ENCODE measurements at places on chromosomes 4 and X.

DNA sequence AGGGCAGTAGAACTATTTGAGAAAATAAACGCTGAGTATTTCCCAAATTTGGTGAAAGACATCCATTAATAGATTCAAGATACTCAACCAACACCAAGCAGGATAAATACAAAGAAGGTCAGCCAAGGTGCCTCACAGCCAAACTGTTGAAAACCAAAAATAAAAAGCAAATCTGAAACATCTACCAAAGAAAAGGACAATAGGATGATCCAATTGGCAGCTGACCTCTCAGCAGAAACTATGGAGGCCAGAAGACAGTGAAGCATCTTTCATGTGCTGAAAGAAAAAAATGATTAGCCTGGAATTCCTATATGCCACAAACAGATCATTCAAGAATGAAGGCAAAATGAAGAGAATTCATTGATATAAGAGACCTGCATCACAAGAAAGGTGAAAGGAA lies 44.9 kb downstream of the USP46 start:
- DNase-seq: no peak

- DNase-seq: peak; percentile 5
Measured at GRCh38 chrX:141278306-141278705, 36.0 kb upstream of the SPANXC start.

GRCh38 chr4:87624698-87625097 lies 16.4 kb downstream of the DSPP start:
- no peak for DNase-seq

- DNase-seq: no peak
Measured at GRCh38 chr4:168854350-168854921, 155.6 kb downstream of the CBR4 start.

- DNase-seq: no peak
Measured at GRCh38 chr4:109211671-109212070, 90.8 kb downstream of the COL25A1 start.

DNA sequence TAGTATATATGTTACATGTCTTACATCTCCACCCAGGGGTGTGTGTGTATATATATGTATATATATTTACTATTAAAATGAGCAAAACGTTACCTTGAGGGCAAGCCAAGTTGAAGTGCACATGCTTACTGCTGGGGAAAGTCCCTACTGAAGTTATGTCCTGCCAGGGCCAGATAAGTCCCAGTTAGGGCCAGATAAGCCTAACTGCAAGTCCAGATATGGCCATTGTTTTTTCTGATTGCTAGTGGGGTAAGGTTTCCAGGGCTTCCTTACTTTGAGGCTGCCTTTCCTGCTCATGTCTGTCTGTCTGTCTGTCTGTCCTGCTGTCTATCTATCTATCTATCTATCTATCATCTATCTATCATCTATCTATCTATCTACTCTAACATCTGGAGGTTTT lies 19.3 kb upstream of the ZNF81 start:
- DNase-seq: no peak

DNA sequence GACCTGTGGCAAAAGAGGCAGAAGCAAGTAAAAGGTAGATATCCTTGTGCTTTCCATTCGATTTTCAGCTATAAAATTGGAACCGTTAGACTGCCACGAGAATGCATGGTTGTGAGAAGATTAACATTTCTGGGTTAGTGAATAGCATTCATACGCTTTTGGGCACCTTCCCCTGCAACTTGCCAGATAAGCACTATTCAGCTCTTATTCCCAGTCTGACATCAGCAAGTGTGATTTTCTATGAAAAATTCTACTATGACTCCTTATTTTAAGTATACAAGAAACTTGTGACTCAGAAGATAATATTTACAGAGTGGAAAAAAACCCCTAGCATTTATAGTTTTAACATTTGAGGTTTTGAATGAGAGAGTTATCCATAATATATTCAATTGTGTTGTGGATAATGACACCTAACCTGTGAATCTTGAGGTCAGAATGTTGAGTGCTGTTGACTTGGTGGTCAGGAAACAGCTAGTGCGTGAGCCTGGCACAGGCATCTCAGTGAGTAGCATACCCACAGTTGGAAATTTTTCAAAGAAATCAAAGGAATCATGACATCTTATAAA lies 3.9 kb downstream of the FGB start:
- DNase-seq: no peak

- no peak for DNase-seq
Measured at GRCh38 chr4:183838987-183839712, 66.0 kb upstream of the STOX2 start.

- no peak for DNase-seq
Measured at GRCh38 chrX:111447298-111447697, 35.3 kb upstream of the DCX start.

- DNase-seq: no peak
Measured at GRCh38 chr4:173547889-173548288, 17.9 kb upstream of the HAND2 start.

DNA sequence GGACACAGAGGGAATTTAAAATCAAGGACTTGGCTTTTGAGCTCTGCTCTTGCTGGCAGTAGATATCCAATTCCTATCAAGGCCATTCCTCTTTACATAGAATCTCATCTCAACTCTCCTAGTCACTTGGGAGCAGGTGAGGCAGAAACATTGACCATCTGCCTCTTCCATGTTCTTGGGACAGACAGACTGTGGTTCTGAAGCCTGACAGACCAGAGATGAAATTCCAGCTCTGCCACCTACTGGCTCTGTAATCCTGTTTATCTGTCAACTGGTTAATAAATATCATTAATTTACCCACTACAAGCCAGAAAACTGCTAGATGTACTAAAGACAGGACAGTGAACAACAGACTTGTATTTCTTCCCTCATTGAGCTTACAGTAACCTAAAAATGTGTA lies 300.8 kb downstream of the ADGRL3 start:
- no peak for DNase-seq

DNA sequence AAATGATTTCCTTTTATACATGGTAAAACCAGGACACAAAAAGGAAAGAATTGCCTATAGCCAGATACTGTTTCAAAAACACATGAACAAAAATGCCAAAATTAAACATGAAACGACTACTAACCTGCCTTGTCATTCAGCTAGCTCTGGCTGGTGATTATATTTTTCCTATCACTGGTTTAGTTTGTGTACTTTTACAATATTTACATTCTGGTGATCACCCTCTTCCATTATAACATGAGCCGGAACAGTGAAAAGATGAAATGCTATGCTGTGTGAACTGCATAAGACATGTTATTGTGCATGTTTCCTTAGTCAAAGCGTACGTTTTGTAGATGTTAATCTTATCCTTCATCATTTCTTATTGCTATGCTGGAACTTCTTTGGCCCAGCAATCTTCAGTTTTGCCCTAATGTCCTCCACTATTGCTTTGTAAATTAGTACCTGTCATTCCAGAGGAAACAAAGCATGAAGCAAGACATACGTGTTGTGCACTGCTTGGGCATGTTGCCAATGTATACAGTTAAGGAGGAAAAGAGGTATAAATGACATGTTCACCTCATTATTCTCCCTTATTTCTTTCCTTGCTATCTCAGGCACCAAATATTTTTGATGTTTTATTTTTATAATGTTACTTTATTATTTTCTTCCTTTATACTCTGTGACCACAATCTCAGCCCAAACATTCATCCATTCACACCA lies 386.3 kb downstream of the ARHGAP24 start:
- DNase-seq: no peak

DNA sequence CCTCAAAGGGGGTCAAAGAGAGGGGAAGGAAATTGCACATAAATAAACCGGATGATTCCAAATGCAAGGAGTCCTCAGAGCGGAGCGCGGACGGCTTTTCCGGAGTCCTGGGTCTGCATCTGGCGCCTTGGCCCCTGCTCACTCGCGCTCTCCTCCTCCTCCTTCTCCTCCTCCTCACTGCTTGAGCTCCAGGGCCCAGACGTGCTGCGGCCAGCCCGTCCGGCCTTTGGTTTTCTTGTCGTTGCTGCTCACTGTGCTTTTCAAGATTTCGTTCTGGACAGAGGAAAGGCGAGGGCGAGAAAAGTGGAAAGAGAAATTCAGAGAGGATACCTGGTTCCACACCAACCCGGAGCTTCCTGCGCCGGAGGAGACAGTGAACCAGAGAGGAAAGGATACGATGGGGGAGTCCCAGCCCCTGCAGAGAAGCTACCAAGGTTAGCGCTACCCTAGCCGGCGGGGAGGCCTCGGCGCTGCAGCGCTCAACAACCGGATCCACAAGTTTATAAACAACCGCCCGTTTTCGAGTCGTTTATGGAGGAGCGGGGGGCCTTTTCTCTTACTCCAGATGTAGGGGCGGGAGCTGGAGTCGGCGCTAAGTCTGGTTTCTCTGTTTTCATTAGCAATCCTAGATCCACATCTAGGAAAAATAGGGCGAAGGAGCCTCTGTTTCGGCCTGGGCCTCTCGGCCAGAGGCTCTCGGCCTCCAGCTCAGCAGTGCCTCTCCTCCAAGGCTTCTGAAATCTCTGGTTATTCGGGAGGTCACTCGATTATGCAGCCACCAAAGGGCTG lies 2.7 kb downstream of the HAND2 start:
- no peak for DNase-seq

DNA sequence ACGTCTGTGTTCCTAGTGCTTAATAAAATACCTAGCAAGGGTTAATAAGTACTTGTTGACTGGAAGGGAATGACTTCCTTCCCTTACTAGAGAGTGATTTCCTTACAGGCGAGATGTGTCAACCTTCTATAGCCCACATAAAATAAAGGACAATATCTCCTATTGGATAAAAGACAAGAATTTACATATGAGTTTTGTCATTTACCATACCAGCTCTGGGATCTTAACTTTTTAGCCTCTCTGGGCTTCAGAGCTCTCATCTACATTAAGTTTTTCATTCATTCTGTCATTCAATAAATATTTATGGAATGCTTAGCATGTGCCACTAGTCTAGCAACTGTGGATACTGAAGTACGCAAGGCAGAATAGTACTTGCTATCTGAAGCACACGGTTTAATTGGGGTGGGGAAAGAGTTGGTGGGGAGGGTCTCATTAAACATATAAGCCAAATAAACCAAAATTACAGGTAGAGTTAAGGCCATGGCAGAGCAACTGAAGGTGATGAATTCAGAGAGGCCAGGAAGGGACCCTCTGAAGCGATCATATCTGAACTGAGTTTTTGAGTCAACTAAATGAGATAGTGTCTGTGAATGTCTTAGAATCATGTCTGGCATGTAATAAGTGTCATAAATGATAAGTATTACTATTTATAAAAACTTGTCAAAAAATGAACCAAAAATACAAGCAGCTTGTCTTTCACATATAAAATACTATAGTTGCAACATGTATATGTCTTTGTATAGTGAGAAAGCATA lies 91.6 kb upstream of the BMP2K start:
- no peak for DNase-seq

DNA sequence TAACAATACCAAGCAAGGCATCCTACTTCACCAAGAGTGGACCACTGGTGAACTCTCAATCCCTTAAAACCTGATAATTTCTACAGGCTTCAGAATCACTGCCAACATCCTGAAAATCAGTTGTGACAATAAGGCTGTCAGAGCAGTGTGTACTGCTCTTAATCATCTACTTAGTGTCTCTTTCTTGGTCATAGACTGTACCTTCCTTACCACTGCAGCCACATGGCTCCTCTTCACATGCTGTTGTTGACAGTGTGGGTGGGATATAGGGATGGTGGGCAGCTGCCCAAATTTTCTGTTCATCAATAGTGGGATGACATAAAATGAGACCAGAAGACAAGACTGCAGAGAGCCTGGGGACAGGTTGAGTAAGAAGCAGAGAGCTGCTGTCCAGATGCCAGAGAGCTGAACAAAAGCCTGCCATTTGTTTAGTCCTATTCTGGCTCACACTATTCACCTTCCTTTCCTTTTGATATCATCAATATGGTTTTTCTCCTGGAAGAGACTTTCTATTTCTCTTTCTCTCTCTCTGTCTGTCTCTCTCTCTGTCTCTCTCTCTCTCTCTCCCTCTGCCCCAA lies 178.9 kb downstream of the MGST2 start:
- no peak for DNase-seq

DNA sequence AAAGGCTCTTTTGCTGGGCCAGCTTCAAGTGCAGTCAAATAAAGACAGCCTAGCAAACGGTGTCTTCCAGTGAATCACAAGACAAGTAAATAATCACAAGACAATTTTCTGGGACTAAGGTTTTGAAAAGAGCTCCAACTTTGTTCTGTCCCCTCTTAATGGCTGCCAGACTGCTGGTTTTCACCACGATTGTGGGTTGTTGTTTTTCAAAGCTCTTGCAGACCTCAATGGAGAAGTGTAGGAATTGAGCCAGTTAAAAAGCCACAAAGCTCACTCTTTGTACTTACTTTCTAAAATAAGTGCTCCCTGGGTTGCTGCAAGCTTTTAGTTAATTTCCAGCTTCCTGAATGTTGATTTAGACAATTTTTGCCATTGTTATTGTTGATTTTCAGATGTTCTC lies 405.8 kb upstream of the HTR2C start:
- DNase-seq: no peak

DNA sequence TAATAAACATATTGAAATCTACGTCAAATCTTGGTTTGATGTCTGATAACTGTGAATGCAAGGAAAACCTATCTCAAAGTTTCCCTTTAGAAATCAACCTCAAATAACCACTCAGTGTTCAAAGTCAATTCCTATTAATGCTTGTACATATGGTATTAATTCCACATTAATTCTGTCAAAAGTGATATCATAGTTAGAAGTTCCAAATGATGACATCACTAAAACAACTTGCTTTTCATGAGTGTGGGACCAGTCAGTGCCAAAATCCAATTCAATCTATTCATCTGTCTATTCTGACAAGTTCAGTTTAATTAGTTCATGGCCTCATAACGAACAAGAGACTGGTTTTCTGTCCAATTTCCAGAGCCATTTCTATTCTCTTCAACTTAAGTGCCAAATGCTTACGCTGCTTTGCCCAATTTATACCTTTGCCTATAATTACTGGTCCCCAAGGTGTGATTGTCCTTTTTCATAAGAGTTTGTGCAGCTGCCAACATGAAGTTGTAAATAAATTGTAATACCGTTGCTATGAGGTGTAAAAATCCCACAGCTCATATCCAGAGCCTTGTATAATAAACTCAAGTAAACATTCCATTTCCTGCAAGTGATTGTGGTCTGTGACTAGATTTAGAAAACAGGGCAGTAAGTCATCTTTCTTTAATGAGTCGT lies 476.2 kb downstream of the RAB28 start:
- DNase-seq: no peak

DNA sequence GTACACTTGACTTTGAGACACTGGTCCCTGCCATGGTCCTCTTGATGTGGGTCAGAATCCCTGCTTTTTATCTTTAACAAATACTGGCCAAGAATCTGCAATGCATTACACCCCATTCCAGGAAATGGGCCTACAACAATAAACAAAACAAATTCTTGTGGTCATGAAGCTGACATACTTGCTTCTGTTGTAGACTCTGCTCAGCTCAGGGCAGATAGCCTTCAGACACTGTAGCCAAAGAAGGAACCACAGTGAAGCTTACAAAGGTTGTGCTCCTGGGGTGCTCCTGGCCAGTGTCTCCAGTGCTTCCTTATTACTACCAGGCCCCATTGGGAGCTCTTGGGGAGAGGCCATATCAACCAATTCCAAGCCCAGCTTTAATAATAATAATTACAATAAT lies 21.8 kb downstream of the KIAA1210 start:
- no peak for DNase-seq

Measured in CD4-positive, alpha-beta T cell treated with Interleukin-10 for 1 hour (primary cell).